Esophagus mucosa (tissue), 1 donor: ENCODE measurements at places on chromosomes 7 and 10. TPM values are rescaled to one million over a fixed set of nuclear protein-coding genes. Genes with fewer than 3 reads are reported as not detected.

DNA sequence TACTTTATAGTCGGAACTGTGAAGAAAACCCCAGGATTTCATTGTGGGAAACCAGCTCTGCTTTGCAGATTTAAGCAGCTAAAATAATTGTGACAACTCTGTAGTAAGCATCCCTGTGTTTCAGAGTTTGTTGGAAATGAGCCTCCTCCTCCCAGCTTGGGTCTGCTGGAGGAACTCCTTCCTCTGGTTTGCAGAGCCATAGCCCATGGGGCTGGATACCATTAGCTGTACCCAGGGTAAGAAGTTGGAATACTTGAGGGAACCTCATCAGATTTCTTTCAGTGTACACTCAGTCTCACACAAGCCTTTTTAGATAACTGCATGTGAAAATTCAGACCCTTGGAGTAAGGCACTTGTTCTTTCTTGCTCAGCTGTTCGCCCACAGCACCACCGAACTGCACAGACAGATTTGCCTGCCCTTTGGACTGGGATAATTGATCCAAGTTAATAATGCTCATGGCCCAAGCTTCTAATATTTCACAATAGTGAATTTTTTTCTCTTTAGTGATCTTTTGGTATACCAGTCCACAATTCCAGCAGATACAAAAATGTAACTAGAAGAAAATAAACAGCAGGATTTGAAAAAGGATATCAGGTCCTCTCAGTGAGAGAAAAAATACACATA lies 467.4 kb upstream of the FZD8 start:
- ATAC-seq: no peak

DNA sequence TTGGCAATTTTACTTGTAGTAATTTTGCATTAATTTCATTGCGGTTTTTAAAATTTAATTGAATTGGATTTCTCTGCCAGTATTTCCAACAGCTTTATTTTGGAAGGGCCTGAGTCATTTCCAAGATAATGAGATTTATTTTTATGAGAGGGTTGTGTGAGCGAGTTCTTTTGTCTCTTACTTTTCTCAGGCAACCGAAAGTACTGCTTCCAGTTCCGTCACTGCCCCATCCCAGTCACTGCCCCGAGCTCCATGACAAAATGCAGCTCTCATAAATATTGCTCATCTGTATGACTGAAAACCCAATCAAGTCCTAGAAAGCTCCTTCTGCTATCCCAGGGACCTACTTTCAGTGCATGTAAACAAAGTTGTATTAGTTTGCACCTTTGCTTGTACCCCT lies 468.4 kb upstream of the SEMA3D start:
- no peak for ATAC-seq

GRCh38 chr7:155206318-155207020 lies 91.2 kb upstream of the INSIG1 start:
- ATAC-seq: peak; percentile 26

DNA sequence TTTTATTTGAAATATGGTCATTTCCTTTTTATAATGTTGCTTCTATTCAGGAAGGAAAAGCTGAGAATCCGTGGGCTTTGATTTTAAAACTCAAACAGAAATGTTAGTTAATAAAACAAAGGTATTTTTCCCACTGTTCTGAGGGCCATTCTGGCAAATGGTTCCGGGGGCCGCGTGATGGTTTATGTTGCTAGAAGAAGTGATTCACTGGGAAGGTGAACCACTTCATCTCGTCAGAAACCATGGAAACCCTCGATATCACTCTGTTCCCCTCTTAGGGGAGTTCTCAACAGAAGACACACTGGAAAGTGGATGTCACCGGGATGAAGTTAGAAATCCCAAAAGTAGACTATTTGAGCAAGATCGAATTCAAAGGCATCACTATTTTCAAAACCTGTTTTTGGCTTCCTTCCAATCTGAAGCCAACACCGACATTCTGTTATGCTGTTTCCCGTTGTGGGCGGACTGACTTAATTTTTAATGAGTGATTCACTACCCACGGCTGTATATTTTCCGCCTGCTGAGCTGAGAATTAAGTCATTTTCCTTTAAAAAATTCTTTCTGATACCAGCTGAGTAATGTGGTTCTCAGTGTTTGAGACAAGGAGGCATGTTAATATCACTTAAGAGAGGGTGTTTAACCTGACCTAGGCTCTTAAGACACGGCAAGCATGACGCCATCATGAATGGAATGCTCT lies 84.1 kb downstream of the PTPRE start:
- peak; percentile 61 for ATAC-seq

Gene ZP3
- total RNA-seq: 19.8 TPM

Gene HMX2
- not detected for total RNA-seq
